Stimulated activated CD4-positive, alpha-beta T cell treated with anti-CD3 and anti-CD28 coated beads, Interleukin-15, amount 100 ng/mL, for 1 hour (primary cell): ENCODE measurements at places on chromosomes 12 and 14.

DNA sequence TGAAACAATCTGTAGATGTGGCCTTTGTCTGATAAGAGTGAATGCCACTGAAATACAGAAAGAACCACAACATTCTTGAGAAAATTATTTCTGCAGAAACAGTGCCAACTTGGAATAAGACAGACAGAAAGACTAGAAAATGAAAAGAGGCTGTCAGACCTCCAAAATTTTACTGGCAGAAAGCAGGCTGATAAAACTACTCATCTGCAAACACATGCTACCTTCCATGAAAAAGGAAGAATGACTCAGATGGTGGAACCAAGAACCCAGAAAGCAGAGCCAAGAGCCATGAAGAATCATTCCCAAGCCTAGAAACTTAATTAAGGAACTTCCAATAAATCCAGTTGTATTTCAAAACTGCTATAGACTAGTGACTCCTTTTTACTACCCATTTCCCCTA, 31.9 kb upstream of the OSBPL8 start:
- no peak for DNase-seq

DNA sequence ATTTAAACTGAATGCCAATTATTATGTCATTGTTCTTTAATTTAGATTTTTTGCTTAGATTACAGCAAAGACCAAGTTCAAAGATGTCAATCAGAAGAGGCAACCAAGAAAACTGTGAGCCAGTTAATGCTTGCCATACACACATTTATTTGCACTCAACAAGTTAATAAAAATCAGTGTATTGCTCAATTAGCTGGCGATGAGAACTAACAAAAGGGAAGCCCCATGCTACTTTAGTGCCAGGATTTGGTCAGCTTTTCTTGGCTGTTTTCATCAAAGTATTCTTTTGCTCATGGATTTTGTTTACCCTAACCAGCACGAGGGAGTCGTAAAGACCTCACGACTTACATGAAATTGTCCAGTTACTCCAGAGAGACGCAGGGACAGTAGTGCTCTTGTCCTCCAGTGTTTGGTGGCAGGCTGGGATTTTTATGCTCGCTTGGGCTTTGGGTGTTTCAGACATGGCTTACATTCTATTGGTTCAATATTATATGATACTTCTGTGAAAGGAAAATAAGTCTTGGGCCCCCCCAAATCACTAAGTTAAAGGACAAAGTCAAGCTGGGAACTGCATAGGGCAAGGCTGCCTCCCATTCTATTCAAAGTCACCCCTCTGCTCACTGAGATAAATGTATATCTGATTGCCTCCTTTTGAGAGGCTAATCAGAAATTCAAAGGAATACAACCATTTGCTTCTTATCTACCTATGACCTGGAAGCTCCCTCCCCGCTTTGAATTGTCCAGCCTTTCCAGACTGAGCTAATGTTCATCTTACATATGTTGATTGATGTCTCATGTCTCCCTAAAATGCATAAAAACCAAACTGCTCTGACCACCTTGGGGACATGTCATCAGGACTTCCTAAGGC, 7.4 kb upstream of the B4GALNT1 start:
- DNase-seq, result no peak

DNA sequence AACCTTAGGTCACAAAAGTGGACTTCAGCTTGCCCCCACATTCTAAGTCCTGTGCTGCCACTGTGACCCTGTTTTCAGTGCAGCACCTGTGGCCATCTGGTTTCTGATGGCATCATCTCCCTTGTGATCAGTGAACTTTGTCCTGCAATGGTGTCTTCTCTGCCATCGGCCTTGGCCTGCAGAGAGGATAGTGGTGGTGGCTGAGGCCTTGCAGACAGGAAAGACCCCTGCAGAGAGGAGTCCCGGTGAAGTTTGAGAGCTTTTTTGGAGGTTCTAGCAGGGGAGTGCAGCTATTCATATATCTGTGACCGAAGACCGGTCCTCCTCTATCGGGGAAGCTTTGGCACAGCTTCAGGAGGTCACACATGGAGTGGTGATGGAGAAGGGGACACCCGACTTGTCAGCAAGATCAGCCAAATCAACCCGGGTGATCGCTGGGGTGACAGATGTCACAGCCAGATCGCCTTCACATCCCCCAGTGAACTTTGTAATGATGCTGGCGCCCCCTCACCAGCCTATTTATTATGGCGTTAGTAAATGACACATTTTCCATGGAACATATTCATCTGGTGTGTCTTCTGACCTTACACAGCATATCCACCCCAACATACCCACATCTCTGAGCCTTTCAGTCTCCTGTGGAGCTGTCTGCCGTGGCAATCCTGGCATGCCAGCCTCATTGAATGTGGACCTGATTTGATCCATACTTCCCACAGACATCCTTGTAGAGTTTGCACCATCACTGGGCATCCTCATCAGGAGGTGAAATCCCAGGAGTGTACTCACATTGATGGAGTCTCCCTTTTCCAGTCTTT, 136.1 kb downstream of the PAPOLA start:
- DNase-seq, result no peak

DNA sequence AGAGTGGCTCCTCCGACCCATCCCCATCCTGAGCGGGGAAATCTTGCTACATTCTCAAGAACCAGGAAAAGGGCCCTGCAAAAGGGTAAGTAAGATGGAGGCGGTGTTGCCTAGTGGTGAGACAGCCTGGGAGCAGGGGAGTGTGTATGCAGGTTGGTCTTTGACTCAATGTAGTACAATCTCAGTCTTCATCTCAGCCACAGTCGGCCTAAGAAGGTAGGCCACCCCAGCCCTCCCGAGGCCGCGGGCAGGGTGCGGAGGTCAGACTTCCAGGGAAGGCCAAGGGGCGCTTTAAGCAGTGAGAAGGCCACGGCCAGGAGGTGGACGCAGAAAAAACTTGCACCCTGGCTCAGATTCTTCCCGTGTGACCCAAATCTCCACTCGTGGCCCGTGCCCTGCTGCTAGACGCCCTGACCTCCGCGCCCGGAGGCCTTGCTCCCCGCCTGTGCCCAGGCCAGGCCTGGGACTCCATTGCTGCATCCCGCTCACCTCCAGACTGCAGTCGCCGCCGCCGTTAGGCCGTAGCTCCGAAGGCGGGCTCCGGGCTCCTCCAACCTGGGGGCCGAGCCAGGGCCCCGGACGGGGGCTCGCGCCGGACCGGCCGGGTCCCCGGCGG, 435 bp downstream of the FOXM1 start:
- DNase-seq, result no peak

DNA sequence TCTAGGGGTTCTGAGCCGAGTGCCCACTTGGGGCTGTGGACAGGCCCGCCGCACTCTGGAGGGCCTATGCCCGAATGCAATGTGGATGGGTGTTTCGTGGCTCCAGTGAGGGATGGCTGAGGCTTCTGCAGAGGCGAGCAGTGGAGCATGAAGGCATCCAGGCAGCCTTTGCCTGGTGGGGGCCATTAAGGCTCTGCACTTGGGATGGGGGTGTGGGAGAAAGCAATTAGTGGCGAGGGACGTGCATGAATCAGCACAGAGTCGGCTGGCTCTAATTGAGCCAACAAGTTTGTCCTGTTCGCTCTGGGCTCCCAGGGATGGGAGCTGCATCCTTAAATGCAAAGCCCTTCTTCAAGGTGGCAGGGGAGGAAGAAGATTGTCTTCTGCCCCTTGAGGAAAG, 346.9 kb upstream of the FKBP4 start:
- no peak for DNase-seq

DNA sequence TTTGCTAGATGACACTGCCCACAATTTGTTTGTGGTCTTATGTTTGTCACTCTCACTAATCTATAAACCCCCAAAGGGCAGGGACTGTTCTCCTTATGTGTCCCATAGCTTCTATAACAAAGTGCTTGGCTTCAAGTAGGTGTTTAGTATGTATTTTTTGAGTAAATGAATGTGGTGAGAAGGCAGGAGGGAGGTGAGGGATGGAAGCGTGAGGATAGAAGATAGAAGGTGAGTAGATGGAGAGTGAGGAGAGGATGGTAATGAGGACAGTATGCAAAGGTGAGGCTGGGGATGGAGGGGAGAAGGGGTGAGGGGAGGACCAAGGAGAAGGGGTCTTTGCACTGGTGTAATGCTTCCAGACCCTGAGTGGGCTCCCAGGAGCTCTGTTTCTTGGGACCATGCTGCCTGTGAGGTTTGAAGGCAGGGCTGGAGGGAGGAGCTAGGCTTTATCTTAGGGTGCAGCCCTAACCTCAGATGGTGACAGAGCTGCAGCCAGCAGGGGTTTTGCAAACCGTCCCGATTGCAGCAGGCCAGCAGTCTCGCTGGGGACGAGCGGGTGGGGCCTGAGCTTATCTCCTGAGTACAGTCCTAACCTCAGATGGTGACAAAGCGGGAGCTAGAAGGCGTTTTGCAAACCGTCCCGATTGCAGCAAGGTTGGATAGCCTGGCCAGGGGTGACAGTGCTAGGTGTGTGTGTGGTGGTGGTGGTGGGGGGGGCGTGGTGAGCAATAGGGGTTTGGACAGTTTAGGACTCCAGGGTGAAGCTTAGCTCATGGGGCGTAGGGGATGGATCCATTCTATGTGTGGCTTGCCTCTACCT, 6.5 kb downstream of the CEBPE start:
- DNase-seq, result no peak

- DNase-seq, result no peak
Measured at GRCh38 chr14:24143511-24143910, 2.1 kb upstream of the EMC9 start.

GRCh38 chr12:45331552-45331951, 115.7 kb downstream of the ANO6 start:
- DNase-seq, result no peak

GRCh38 chr14:49516286-49516685, 69.9 kb downstream of the RPS29 start:
- DNase-seq, result no peak

GRCh38 chr14:68664225-68664681, 128.6 kb downstream of the ZFP36L1 start:
- DNase-seq, result no peak

GRCh38 chr12:43338848-43339526, 213.0 kb downstream of the ADAMTS20 start:
- DNase-seq, result no peak

DNA sequence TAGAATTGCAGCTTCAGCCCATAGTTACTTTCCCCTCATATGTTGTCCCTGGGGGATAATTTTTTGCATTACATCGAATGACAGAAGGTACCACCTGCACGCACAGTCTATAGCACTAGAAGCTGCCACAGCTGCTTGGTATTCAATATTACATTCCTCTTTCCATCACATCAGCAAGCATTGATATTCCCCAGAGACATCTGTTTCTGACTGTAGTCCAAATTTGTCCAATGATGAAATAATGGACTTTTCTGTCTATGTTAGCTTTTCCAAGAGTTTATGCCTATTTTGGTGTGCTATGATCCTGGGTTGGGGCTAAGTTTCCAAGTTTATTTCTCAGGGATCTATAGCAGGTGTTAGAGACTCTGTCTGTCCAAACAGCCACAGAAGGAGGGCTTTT, 335.4 kb downstream of the LRIG3 start:
- no peak for DNase-seq

- DNase-seq, result no peak
Measured at GRCh38 chr12:111753144-111753881, 13.4 kb upstream of the ALDH2 start.

- DNase-seq, result no peak
Measured at GRCh38 chr14:59278111-59278510, 89.6 kb downstream of the DAAM1 start.

GRCh38 chr12:10409392-10409791, at the start of gene KLRC4:
TSS of gene KLRC4 (minus strand) at chr12:10409757. CDS start at chr12:10409575, 182 bp downstream.
- DNase-seq, result no peak

- no peak for DNase-seq
Measured at GRCh38 chr12:116916122-116916521, 5.4 kb downstream of the FBXW8 start.

DNA sequence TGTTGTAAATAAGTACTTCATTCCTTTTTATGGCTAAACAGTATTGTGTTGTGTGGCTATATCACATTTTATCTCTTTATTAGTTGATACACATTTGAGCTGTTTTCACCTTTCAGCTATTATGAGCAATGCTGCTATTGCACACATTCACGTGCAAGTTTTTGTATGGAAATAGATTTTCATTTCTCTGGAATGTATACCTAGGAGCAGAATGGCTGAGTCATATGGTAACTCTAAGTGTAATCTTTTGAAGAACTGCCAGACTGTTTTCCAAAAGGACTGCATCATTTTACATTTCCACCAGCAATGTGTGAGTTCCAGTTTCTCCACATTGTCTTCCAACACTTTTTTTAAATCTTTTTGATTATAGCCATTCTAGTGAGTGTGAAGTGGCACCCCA, 134.0 kb downstream of the SRGAP1 start:
- DNase-seq, result no peak

DNA sequence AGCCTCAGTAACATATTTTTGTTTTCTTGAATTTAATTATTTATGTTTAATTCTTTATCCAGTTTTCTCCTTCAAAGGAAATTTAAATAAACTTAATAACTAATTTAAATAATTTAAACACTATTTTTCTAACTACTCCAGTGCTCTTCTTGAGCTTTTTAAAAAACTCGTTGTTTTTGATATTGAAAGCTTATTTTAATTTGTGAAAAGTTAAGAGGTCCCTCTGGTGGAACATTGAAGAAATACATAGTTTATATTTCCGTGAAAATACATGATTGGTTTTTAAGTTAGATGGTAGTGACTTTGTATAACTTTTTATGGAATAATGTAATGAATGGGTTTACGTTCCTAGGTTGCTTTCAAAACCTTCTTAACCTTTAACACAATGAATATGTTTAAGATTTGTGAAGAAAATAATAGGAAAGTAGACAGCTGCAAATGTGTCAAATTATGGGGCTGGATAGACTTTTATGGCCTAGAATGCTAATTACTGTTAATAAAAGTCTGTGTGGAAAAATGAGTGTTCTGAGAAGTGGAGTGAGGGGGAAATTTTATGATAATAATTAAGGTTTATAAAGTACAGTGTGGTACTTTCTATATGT, 45.9 kb upstream of the MSRB3 start:
- DNase-seq, result no peak

- no peak for DNase-seq
Measured at GRCh38 chr12:91874086-91874865, 271.4 kb downstream of the BTG1 start.

- no peak for DNase-seq
Measured at GRCh38 chr12:103441437-103442181, 54.2 kb downstream of the C12orf42 start.

- DNase-seq, result no peak
Measured at GRCh38 chr12:58443273-58443980, 476.9 kb downstream of the LRIG3 start.

DNA sequence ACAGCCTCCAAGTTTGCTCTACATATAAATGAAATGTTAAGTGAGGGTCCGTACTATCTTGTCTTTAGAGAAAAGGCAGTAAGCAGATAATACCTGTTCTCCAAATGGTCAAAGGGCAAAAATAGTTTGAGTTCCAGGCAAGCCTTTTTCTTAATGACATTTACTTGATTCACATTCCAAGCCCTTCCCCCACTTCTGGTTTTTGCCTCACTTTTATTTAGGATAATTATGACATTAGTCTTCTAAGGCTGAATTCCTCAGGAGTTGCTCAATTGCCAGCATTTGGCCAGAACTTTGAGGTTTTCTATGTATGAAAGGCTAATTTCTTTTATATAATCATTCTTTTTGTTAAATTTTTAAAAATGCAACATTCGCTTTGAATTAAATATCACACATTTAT, 62.5 kb upstream of the DUSP6 start:
- no peak for DNase-seq

- DNase-seq, result no peak
Measured at GRCh38 chr14:55152052-55152753, 23.2 kb downstream of the LGALS3 start.
